Foreskin keratinocyte (primary cell): ENCODE measurements at places on chromosomes 1 and 21. TPM values are rescaled to one million over a fixed set of nuclear protein-coding genes. Genes with fewer than 3 reads are reported as not detected.

GRCh38 chr1:92990828-92991227 is 29.6 kb upstream of the DIPK1A start:
- no peak for DNase-seq

GRCh38 chr1:81208441-81208840 is 592.3 kb upstream of the ADGRL2 start:
- no peak for DNase-seq

DNA sequence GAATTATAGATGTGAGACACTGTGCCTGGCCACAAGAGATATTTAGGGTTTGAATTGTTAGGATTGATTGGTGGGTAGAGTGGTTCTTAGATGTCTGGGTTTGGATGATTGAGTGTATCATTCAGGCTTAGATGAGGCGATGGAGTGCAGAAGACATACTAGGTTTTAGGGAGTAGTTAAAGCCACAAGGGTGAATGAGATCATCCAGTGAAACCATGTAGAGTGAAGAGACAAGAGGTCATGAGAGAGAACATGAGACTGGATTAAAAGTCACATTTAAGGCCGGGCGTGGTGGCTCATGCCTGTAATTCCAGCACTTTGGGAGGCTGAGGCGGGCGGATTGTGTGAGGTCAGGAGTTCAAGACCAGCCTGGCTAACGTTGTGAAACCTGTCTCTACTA is 37.2 kb downstream of the ZFYVE9 start:
- no peak for DNase-seq

DNA sequence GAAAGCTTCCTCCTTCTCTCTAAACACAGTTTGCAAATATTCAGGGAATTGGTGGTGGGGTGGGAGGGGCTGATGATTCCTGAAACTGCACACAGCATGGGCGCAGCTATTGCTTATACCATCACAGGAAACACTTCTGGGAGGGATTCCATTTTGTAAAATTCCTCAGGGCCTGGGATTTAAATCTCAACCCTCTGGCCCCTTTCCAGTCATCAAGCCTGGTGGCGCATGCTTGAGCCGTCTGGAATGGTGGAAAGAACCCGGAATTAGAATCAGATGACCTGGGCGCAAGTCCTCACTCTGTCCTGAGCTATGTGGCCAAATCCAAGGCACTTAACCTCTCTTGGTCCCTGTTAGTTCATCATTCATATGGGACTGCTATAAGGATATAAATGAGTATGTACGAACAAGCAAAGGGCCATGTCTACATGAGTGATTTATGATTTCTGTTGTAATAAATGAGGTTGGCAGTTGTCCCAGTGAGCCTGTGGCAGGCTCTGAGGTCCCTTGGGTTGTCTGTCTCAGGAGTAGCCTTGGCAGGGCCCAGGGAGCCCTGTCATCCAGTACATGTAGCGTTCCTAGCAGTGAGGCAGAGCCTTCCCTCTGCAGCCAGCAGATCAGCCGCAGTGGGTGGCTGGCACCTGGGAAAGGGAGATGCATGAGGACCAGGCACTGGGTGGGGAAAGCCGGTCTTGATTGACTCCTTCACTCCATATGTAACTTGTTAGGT is 72.0 kb downstream of the MAN1C1 start:
- DNase-seq, result no peak

- no peak for DNase-seq
Observed at GRCh38 chr1:55578646-55579045, 363.5 kb upstream of the USP24 start.

DNA sequence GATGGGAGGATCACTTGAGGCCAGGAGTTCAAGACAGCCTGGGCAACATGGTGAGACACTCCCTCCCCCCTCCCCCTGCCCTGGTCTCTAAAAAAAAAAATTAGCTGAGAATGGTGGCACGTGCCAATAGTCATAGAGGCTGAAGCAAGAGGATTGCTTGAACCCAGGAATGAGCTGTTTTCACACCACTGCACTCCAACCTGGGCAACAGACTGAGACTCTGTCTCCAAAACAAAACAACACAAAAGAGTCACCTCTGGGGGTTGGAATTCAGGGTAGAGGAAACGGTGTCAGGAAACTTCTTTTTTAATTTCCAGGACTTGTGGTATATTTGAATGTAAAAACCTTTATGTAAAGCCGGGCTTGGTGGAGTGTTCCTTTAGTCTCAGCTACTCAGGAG is 43.2 kb downstream of the RHOU start:
- no peak for DNase-seq

DNA sequence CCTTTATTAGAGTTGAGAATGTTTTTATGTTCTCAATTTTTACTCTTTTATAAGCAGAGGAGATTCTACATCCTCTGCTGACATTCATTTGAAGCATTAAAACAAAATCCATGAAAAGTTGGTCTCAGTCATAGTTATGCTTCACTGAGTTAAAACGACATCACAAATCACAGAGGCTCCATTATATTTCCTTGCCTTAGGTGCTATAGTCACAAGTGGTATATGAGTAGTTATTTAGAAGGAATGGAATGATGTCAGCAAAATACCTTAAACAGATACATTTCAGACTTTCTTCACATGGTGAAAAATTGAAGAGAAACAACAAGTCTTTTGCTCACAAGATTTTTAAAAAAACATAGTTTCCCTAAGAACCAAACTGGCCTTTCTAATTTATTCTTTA is 11.7 kb upstream of the METTL13 start:
- no peak for DNase-seq

DNA sequence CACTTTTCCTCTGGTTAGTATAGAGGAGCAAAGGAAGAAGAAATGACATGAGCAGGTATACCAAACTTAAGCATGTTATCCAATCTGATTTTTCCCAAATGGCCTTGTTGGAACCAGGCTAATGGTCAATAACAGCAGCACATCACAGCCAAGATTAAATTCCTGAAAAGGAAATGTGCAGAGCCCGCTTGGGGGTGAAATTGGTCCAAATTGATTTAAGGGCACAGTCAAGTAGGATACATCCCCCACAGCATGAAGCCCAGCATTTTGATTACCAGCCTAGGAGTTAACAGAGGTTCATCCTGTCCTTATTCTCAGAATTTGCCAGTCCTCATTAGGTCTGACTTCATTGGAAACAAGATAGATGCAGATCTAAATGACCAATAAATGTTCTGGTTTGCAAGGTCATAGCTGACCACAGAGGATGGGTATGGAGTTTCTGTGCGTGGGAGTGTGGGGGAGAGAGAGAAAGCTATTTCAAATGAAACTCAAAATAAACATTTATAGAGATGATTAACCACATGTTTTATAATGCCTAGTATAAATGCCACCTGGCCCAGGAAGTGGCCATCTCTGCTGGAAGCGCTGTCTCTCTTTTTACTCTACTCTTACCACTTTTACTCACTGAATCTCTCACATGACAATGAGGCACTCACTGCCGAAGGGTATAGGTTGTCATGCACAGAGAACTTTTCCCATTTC is 38.7 kb downstream of the RGS5 start:
- no peak for DNase-seq

GRCh38 chr1:44355582-44356305 is 687 bp upstream of the ERI3 start:
- DNase-seq, result no peak

DNA sequence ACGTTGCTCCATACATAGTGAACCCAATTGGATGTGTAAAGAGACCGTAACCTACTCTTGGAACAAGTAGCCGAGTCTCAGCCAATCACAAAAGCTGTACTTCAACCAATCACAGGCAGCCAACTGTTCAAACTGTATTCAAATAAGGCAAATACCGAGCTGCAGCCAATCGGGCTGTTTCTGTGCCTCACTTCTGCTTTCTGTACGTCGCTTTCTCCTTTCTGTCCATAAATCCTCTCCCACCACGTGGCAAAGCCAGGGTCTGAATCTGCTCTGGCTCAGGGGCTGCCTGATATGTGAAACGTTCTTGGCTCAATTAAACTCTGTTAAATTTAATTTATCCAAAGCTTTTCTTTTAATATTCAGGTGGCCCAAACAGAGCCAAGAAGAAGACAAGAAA is 210.3 kb downstream of the URB2 start:
- no peak for DNase-seq

DNA sequence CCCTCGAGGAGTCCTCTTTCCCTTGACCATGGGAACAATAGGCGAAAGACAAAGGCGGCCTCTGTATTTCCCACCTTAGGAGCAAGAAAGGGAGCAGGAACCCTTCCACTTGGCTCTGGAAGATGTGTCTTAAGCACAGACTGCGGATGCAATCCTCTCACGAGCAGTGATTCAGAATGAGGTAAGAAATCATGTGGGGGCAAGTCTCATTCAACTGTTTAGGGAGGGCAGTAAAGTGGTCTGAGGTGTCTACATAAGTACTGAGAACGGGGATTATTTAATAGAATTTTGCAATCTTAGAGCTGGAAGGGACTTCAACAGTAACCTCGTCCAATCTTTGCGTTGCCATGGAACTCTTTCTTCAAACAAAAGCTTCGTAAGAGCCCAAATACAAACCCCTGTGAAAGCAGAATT is 1.6 kb upstream of the DYRK3 start:
- DNase-seq, result peak; percentile 97

- no peak for DNase-seq
Observed at GRCh38 chr1:100769906-100770646, 50.5 kb downstream of the VCAM1 start.

- no peak for DNase-seq
Observed at GRCh38 chr1:204376465-204376864, 16.7 kb upstream of the PLEKHA6 start.

GRCh38 chr1:201614262-201615015 is 75.5 kb downstream of the NAV1 start:
- DNase-seq, result no peak

DNA sequence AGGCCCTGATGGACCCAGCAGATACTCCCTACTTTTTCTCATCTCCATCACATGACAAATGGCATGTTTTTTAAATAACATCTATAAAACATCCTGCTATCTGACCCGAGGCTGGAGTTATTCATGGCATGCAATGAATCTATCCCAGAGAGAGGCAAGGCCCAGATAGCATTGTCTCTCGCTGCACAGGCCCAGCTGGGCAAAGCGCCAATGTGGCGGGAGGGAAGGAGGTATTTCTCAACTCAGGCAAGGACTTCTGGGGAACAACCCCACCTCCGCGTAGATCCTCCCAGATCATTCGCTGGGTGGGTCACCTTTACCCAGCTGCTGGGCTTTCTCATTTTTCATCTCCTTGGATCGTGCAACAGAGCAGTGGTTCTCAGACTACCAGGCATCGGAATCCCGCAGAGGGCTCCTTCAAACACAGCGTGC is 59.8 kb downstream of the ERG start:
- DNase-seq, result peak; percentile 44

The ZMYND12 gene
- 0.26 and 0.55 TPM in 2 replicates for polyA plus RNA-seq

The CACNA1S gene
- polyA plus RNA-seq, result not detected in 2 replicates

The OLIG1 gene
- not detected in 2 replicates for polyA plus RNA-seq

The FNDC10 gene
- polyA plus RNA-seq, result 10.7 and 11.2 TPM in 2 replicates

The ARHGEF16 gene
- polyA plus RNA-seq, result 19.9 and 22.8 TPM in 2 replicates

The GJA9 gene
- 0.26 and 0.37 TPM in 2 replicates for polyA plus RNA-seq

The ACOT11 gene
- 1.9 and 2.6 TPM in 2 replicates for polyA plus RNA-seq

The CYP4X1 gene
- polyA plus RNA-seq, result 0.06 and 0.14 TPM in 2 replicates
